ENCODE measurements at places on chromosomes 1 and 21.

- no peak for DNase-seq
Observed at GRCh38 chr1:156337052-156337887, 822 bp downstream of the CCT3 start.

DNA sequence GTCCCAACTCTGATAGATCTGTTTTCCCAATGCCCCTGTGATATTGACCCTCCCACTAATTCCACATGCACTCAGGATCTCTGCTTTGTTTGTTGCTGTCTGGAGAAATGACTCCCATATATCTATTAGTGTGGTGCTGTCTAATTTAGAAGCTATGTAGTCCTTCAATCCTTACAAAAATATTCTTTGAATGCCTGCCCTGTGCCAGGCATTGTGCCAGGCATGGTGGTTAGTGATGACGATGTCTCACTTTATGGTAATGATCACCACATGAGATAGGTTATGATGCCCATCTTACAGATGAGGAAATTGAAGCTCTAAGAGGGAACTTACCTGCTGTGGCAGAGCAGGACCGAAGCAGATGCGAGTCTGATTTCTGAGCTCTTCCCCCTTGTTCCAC, 12.9 kb downstream of the MYOG start:
- no peak for DNase-seq

- no peak for DNase-seq
Observed at GRCh38 chr1:117146072-117146471, 24.5 kb upstream of the TRIM45 start.

- no peak for DNase-seq
Observed at GRCh38 chr1:202561726-202562443, 148.4 kb downstream of the SYT2 start.

DNA sequence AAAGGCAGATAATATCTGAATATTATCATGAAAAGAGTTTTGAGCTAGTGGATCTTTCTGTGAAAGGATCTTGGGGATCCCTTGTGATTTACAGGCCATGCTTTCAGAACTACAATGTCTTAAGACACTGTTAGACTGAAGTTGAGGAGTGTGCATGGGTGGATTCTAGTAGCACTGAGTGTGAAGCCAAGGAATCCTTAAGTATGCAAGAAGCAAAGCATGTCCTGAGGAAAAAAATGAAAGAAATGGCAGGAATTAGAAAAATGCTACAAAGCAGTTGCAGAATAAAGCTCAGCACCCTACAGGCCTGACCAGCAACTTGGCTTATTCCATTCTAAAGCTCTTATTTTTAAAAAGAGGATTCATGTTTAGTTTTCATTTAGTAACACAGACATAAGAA, 11.9 kb downstream of the STX6 start:
- DNase-seq: no peak

- DNase-seq: no peak
Observed at GRCh38 chr1:156508955-156509234, 8.3 kb upstream of the MEF2D start.

GRCh38 chr1:228420968-228421826, 4.5 kb upstream of the TRIM17 start:
- DNase-seq: no peak

DNA sequence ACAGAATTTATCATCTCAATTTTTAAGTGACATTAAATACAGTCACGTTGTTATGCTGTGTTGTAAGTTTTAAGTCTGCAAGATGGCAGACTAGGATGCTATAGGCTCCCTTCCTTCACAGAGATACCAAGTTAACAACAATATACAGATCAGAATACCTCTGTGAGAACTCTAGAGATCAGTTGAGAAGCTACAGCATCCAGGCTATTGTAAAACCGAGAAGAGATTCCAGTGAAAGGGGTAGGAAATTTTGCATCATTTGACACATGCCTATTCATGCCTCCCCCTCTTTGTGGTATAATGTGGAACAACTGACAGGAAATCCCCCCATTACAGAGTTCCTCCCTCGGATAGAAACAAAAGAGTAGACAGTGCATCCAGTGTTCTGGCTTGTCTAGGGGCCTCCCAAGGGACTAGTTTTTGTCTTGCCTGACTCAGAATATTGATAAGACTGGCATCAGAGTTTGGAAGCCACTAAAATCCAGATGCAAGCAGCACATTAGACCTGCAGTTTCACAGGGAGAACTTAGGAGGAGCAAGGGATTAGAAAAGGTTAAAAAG, 80.6 kb downstream of the LBR start:
- no peak for DNase-seq

DNA sequence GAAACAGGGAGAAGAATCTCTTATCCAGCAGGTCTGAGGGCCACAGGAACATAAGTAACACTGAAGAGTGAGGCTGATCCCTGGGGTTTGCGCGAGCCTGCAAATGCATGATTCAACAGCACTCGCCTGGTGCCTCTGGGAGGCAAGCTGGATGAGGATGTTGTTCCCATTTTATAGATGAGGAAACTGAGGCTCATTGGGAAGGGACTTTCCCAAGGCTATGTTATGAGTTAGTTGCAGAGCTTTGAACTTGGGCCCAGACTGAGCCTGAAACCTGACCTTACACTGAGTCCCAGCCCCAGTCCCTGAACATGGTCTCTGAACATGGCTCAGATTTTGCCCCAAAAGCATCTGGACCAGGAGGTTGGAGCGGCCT, 27.7 kb upstream of the POU3F1 start:
- DNase-seq: no peak

DNA sequence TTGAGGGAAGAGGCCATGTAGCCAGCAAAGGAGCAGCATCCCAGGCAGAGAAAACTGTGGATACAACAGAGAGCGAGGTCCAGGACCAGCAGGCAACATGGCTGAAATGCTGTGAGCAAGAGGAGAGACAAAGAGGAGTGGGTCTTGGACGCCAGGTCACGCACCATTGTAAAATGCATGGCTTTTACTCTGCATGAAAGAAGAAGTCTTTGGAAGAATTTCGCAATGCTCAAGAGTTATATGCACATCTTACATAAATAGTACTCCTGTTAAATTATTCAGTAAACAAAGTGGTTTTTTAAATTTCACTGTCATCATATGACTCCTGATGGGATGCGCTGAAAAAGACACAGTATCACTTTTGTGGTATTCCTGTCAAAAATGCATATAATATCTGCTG, 3.5 kb downstream of the CD244 start:
- DNase-seq: no peak

DNA sequence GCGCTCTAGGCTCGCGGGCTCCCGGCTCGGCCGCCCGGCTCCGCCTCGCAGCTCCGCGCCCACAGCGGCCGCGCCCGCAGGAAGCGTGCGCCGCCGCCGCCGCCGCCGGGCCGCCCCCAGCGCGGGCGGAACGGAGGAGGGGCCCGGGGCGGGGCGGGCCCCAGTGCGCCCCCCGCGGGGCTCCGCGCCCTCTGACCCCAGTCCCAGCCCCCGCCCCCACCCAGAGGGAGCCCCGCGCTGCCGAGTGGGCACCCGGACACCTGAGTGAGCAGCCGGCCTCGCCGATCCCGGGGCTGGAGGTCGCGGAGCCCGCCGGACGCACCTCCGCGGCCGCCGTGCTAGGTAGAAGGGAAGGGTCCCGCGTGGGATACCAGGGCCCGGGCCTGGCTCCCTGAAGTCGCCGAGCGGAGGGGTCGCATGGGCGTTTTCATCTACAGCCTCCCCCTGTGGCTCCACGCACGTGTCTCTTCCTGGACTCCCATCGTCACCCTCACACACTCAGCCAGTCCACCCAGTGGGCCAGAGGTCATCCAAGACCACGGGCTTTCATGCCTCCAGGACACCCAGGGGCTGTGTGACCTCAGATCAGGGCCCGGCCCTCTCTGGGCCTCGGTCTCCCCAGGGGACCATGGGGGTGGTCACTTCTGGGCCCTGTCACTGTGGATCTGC, at the start of gene SDC3:
SDC3 (minus strand) TSS at position 63 of the 669 bp plus-strand sequence. CDS start 172 bp downstream, outside the sequence.
- DNase-seq: no peak

- DNase-seq: no peak
Observed at GRCh38 chr21:34692458-34693020, 23.7 kb downstream of the CLIC6 start.

- no peak for DNase-seq
Observed at GRCh38 chr1:46622344-46622743, 5.7 kb upstream of the MOB3C start.

- no peak for DNase-seq
Observed at GRCh38 chr1:72010094-72010431, 272.3 kb downstream of the NEGR1 start.

DNA sequence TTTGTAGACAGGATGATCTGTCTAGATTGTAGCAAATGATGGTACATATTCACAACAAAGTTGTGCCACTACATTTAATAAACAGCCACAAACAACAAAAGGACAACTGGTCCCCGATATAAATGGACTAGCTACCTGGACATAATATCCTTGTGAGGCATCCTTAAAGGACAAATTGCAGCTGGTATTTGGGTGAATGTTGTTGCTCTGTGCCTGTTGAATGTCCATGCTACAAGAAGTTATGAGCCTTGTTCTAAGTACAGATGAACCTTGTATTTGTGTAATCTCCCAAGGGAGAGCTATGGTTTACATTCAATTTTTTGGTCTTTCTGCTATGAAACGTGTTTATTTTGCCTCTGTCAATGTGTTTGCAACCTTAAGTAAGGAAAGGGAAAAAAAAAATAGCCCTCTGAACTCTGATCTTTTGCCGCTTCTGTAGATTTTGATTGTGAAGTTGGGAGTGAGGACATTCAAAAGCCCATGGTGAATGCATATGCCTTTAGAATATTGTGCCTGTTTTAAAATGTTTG, 26.5 kb downstream of the SFT2D2 start:
- DNase-seq: no peak

DNA sequence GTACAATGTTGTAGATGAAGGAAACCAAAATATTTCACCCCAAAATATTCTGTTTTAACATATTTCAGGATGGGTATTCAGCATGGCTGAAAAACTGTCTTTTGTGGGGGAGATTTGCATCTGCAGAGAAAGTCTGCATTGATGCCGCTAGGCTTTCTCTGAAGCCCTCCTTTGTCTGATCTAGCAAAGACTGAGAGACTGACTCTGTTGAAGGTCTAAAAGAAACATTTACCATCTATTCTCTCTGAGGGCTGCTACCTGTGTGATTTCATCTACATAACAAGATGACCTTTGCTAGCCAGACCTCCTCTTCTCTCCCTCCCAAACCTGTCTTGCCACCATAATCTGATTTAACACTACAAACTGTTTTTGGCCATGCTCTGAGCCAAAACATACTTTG, 12.4 kb upstream of the MT1HL1 start:
- no peak for DNase-seq

- DNase-seq: no peak
Observed at GRCh38 chr1:154822717-154823116, 47.4 kb downstream of the KCNN3 start.

GRCh38 chr1:176996456-176997090, 167.9 kb downstream of the ASTN1 start:
- DNase-seq: no peak

- DNase-seq: no peak
Observed at GRCh38 chr1:67535474-67535873, 105.3 kb upstream of the SERBP1 start.

DNA sequence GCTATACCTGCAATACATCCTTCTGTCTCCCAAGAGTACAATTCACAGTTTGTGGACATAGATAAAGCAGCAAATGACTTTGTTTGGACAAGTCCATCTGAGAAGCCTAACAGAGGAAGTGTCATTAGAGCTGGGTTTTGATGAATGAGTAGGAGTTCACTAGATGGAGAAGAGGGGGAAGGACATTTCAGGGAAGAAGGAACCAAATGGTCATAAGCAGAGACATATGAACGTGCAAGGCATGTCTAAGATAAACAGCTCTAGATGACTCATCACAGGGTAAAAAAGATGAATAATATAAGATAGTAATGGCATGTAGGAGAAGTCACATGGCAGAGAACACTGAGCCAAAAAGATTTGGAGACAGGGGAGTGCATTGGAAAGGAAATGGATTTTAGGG, 54.5 kb downstream of the HMGB4 start:
- DNase-seq: no peak

DNA sequence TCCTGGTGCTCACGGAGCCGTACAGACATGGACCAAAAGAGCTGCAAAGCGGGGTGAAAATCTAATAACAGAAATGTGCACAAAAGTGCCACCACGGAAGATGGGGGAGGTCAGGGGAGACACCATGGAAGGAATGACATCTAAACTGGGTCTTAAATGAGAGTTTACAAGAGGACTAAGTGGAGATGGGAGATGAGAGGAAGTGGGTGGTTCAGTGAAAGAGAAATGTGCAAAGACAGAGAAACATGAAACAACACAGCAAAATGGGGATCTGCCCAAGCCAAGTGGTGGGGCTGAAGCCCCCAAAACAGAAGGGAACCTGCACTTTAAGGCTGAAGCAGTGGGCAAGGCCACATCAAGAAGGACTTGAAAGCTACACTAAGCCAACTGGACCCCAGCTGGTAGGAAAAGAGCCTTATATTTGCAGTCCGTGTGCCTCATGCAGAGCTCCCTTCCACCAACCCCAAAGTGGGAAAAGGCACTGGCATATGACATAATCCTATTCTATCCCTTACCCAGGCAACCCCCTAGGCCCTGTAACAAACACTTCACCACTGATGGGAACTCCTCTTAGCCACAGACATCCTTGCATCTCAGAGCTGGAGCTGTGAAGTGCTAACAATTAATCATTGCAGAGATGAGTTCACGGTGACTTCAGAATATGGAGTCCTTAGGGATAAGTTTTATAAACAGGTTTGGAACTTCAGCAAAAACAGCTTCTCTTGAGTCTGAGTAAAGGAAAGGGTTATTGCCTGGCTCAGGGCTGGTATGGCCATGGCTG, 198.6 kb upstream of the EDN2 start:
- no peak for DNase-seq

GRCh38 chr1:26828411-26828991, 2.0 kb downstream of the ZDHHC18 start:
- no peak for DNase-seq

GRCh38 chr1:185972096-185972850, 238.1 kb downstream of the HMCN1 start:
- DNase-seq: no peak

DNA sequence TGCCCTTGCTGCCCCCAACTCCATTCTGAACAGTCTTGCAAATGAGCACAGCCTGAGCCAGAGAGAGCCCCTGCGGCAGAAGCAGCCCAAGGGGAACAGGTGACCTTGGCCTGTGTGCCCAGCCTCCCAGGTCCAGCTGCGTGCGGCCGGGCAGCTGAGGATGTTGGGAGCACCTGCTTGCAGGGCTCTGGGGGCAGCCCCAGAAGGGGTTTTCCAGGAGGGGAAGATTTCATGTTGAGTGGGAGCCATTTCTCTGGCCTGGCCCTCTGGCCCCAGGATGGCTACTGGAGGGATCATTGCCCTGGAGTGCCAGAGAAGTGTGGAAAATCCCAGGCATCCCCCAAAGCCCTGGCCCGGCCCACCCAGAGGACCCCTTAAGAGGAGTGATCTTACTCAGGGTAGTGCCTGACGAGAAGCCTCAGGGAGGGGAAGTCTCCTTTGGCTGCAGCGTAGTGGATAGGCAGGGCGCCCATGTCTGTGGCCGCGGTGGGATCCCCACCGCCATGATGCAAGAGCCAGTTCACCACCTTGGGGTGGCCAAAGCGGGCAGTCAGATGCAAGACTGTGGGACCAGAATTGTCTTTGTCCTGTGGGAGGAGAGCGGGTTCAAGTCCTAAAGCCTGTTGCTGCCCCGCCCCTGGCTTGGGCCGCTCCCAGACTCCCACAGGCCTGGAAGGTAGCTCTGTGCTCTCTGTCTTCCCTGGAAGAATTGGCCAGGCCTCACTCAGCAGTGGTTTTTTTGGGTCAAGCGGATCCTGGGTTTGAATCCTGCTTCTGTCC, 20.6 kb upstream of the RNU1-4 start:
- DNase-seq: no peak

GRCh38 chr1:184010788-184011187, 26.7 kb downstream of the COLGALT2 start:
- DNase-seq: no peak
